ENCODE measurements at places on chromosomes 2 and 18. TPM values are rescaled to one million over a fixed set of nuclear protein-coding genes. Genes with fewer than 3 reads are reported as not detected.

The C2orf66 gene
- total RNA-seq, result not detected

The PAX8 gene
- total RNA-seq, result 0.96 TPM

The SH3RF3 gene
- 8.1 TPM for total RNA-seq

DNA sequence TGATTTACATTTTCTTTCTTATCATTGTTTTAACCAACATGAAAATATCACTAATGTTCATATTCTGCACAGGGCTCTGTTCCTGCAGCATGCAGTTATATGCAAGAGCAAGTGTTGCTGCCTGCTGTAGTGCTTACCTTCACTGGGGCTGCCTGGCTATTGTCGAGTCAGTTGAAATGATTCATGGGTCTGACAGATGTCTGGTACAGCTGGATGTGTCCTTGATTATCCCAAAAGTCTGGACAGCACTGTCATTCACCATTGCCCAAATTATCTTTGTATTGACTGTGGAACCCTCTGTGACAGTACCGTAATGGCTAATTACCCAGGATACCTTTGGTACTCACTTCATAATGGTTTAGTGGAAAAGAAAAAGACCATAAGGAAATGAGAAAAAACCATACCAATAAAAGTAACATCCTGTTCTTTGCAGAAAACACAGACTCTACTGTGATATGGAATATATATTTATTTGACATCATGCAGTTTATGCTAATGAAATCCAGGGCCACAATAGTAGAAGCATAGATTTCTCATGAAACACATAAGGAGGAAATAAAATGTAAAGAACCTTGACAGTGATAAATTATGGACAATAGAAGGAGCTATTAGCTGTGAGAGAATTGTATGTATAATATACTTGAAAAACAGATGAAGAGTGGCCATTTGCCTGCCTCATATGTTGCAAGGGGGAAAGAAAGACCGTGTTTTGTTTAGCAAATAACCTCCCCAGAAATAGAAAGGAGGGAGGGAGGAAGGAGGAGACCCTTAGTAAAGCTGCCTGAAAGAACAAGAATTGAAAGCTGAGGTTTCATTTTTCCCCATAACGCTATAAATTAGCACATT, 249.8 kb upstream of the ATP5MC3 start:
- no peak for DNase-seq

- DNase-seq, result peak; percentile 69
These were observed 739 bp downstream of the PKDCC start for GRCh38 chr2:42048299-42049220.

GRCh38 chr2:151264157-151264825, 2.6 kb upstream of the RBM43 start:
- no peak for DNase-seq

GRCh38 chr18:52403291-52404021, 63.5 kb downstream of the DCC start:
- DNase-seq, result no peak

- DNase-seq, result no peak
These were observed 176.1 kb upstream of the SPRED2 start for GRCh38 chr2:65608466-65608865.

DNA sequence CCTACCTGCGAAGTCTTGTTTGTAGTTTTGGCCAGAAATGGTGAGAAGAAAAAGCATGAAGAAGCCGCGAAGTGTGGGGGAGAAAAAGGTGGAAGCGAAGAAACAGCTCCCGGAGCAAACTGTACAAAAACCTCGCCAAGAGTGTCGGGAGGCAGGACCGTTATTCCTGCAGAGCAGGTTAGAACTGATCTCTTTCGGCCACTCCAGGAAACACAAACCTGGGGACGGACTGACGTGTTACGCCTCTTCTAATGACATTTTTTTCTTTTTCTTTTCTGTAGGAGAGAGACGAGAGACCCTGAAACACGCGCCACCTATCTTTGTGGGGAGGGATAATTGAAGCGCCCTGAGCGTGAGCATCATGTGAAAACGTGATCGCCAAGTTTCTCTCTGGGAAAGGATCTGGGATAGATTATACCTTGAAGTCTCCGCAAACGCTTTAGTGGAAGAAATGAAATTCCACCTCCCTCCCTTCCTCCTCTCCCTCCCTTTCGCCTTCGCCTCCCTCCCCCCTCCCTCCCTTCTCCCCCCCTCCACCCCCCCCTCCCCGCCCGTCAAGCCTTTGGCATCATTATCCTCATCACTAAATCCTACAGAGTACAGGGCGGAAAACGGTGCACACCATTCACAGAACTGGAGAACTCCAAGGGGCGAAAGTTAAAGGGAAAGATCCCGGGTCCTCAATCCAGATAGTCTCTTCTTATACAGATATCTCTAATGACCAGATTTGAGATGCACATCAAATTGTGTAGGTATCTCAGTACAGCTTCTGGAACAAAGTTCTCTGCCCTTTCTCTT, at the start of gene ZEB2:
Gene ZEB2 (minus strand): TSS at position 186 of the 798 bp plus-strand sequence. CDS start 2,769 bp downstream, outside the sequence.
- DNase-seq, result peak; percentile 79

DNA sequence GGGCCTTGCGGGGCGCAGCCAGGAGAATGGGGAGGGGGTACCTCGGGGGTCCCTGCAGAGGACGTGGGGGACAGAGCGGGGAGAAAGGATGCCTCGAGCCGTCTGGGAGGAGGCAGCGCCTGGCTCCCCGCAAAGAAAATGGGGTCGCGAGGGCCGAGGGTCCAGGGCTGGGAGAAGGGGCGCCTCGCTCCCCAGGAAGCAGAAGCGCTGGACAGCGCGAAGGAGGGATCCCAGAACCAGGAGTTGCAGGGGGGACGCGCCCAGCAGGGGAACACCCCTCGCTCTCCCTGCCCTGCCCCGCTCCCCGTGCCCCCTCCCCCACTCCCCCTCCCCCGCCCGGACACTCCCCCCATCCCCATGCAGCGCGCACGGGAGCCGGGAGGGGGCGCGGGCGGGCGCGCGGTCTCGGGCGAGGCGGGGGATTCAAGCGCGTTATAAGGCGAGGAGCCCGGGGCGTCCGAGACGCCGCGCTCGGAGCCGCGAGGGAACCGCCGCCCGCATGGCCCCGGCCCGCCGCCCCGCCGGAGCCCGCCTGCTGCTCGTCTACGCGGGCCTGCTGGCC, at the start of gene ERFE:
Gene ERFE (plus strand): TSS at position 462 of the 562 bp plus-strand sequence. CDS start 38 bp downstream, at position 500.
- DNase-seq, result no peak

- DNase-seq, result no peak
These were observed 112.8 kb downstream of the ADCYAP1 start for GRCh38 chr18:1017227-1018058.

DNA sequence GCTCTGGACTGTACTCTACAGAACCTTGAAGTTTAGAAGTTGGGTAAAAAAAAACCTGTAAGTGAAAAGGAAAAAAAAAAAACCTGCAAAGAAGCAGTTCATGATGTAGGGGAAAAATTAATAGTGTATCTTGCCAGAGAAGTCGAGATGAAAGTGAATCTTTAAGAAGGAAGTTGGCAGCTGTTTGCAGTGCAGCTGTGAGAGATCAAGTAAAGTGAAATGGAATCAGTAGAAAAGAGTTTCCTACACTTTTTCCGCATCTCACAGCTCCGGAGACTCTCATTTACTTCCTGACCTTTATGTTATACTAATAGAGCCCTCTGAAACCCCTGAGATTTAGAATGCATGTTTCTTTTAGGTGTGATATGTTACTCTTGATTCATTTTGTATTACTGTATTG, 19.2 kb downstream of the RNMT start:
- DNase-seq, result no peak
